ENCODE measurements at places on chromosomes 16 and 17. TPM values are rescaled to one million over a fixed set of nuclear protein-coding genes. Genes with fewer than 3 reads are reported as not detected.

The BIRC5 gene
- 10.9 TPM for total RNA-seq

DNA sequence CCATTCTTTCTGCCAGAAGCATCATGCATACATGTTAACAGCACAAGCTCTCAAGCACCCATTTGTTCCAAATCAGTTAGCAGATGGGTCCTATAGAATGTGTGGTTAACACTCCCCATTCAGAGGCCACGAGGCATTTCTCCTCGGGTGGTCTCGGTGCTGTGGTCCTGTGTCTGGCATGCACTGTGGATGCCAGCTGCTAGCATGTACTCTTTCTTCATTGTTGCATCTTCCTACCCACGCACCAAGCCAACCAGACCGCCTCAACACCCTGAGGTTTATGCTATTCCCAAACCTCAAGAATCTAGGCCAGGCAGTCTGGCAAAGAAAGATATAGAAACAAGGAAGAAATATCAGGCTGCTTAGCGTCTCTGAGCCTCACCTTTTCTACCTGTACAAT lies 27.8 kb upstream of the MRTFB start:
- no peak for DNase-seq
- H3K36me3 ChIP-seq, result peaks cover 5% of the 10 kb centered on the region
- H3K27me3 ChIP-seq, result no peaks in the 10 kb centered on the region
- H3K4me1 ChIP-seq, result no peaks in the 10 kb centered on the region

GRCh38 chr17:22409160-22409751 lies 716.9 kb downstream of the KCNJ18 start:
- no peaks in the 10 kb centered on the region for H3K4me1 ChIP-seq
- H3K4me3 ChIP-seq, result no peak overlapping the region
- no peak overlapping the region for H3K27ac ChIP-seq
- H3K36me3 ChIP-seq, result no peaks in the 10 kb centered on the region

The ABCC11 gene
- total RNA-seq, result 0.44 TPM

- no peak overlapping the region for H3K27ac ChIP-seq
- H3K36me3 ChIP-seq, result no peaks in the 10 kb centered on the region
- DNase-seq, result no peak
- H3K4me3 ChIP-seq, result no peak overlapping the region
- peaks cover 8% of the 10 kb centered on the region for H3K4me1 ChIP-seq
- H3K27me3 ChIP-seq, result no peaks in the 10 kb centered on the region
Observed at GRCh38 chr17:31807846-31808245, 51.2 kb downstream of the COPRS start.

The ITGAL gene
- not detected for total RNA-seq

- H3K27ac ChIP-seq, result no peak overlapping the region
- H3K36me3 ChIP-seq, result peaks cover 2% of the 10 kb centered on the region
- peaks cover 18% of the 10 kb centered on the region for H3K27me3 ChIP-seq
- DNase-seq, result no peak
- H3K4me1 ChIP-seq, result peaks cover 4% of the 10 kb centered on the region
Observed at GRCh38 chr17:68605914-68606313, 4.7 kb upstream of the FAM20A start.

GRCh38 chr16:50201787-50202186 lies 48.7 kb downstream of the TENT4B start:
- H3K4me3 ChIP-seq, result no peak overlapping the region
- no peak overlapping the region for H3K27ac ChIP-seq
- peaks cover 34% of the 10 kb centered on the region for H3K4me1 ChIP-seq
- no peak for DNase-seq

DNA sequence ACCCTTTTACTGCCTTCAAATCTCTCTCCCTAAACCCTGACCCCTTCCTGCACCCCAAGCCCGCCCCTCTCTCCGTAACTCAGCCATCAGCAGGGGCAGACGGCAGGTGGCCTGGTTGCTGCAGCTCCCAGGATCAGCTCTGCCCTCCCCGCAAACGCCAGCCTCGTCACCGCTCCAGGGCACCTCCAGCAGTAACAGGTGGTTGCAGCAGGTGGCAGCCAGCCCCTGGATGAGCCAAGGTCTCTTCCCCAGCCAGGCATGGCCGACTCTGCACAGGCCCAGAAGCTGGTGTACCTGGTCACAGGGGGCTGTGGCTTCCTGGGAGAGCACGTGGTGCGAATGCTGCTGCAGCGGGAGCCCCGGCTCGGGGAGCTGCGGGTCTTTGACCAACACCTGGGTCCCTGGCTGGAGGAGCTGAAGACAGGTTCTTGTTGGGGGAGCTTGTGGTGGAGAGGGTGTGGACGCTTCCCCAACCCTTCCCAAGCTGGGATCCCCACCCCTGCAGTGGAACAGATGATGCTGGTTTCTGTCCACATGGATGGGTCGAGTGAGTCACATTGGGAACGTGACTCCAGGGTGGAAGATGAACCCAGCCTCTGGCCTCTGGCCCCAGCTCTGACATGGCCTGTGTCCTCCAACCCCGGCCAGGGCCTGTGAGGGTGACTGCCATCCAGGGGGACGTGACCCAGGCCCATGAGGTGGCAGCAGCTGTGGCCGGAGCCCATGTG lies 558 bp downstream of the HSD3B7 start:
- H3K36me3 ChIP-seq, result peaks cover 10% of the 10 kb centered on the region
- H3K27me3 ChIP-seq, result no peaks in the 10 kb centered on the region
- DNase-seq, result no peak
- peak overlapping the region; percentile 54 for H3K27ac ChIP-seq
- peak overlapping the region; percentile 66 for H3K4me3 ChIP-seq
- H3K4me1 ChIP-seq, result peaks cover 9% of the 10 kb centered on the region
